ENCODE measurements at places on chromosomes 1 and 21.
A peak's percentile ranks its signal among the peaks of the same experiment; 100 is the strongest.

- no peak for DNase-seq
Observed at GRCh38 chr21:15706696-15707095, 23.1 kb upstream of the USP25 start.

DNA sequence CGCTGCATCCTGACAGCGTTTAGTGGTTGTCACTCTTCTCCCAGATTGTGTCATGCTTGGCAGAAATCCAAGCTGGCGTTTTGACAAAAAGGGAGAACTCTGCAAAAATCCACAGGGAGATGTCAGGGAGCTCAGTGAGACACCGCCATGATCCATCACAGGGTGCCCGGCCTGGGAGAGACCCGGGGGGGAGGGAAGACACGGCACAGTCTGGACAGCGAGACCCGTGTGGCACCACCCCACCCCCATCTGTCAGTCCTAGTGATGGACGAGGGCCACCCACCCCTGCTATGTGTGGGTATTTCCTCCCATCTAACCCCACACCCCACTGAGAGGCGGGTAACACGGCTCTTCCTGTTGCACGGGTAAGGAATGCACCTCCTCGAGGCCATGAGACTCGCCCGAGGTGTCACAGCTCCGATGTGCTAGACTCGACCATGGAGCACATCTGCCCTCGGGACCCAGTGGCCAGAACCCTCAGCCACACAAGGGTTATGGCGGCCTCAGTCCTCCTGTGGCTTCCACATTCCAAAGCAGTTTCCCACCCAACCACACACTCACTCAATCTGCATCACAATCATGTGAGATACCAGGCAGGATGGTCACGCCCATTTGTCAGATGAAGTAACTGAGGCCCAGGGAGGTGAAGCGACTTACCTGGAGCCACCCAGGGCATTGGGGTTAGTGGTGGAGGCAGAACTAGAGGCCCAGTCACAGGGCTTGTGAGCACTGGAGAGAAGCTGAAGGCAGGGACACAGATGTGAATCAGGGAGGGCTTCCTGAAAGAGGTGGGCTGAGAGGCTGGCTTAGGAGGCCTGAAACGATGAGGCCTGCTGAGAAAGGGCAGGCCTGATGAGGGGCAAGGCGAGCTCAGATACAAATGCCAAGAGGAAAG lies 688.5 kb downstream of the MATN1 start:
- no peak for DNase-seq

DNA sequence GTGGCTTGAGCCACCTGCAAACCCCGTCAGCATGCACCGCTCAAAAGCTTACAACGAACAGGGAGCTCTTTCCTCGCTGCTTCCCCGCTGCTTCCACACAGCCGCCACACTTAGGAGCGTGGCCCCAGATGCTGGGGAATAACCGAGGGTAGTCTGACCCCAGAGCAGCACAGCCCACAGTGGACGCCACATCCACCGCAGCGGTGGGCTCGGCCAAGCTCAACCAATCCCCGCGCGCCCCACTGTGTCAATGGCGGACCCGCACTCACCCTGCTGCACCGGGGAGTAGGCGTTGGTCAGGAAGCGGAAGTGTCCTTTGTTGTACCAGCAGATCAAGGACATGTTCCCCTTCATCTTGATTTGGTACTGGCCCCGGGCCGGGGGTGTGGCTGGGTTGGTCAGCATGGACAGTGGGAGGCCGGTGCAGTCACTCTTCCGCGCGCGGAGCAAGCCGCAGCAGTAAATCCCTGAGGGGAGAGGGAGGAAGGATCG lies 93.5 kb downstream of the PGBD5 start:
- no peak for DNase-seq

- DNase-seq = no peak
Observed at GRCh38 chr1:85347908-85348307, 71.5 kb upstream of the BCL10 start.

GRCh38 chr1:103783944-103784377 lies 34.3 kb downstream of the AMY1C start:
- no peak for DNase-seq

DNA sequence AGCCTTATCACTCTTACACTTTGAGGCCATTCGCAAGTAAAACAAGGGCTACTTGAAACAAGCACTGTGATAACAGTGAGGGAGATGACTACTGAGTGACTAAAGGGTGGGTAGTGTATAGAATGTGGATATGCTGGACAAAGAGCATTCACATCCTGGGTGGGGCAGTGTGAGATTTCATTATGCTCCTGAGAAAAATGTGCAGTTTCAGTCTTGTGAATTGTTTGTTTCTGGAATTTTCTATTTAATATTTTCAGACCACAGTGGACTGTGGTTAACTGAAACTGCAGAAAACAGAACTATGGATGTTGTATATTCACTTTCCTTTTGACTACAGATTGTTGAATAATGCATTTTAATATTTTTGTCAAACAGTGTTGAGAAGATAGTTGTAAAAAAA lies 25.1 kb upstream of the B3GALT2 start:
- no peak for DNase-seq

GRCh38 chr1:223500560-223501425 lies 107.6 kb downstream of the CCDC185 start:
- DNase-seq = no peak

- DNase-seq = no peak
Observed at GRCh38 chr1:34419663-34420136, 243.0 kb downstream of the C1orf94 start.

DNA sequence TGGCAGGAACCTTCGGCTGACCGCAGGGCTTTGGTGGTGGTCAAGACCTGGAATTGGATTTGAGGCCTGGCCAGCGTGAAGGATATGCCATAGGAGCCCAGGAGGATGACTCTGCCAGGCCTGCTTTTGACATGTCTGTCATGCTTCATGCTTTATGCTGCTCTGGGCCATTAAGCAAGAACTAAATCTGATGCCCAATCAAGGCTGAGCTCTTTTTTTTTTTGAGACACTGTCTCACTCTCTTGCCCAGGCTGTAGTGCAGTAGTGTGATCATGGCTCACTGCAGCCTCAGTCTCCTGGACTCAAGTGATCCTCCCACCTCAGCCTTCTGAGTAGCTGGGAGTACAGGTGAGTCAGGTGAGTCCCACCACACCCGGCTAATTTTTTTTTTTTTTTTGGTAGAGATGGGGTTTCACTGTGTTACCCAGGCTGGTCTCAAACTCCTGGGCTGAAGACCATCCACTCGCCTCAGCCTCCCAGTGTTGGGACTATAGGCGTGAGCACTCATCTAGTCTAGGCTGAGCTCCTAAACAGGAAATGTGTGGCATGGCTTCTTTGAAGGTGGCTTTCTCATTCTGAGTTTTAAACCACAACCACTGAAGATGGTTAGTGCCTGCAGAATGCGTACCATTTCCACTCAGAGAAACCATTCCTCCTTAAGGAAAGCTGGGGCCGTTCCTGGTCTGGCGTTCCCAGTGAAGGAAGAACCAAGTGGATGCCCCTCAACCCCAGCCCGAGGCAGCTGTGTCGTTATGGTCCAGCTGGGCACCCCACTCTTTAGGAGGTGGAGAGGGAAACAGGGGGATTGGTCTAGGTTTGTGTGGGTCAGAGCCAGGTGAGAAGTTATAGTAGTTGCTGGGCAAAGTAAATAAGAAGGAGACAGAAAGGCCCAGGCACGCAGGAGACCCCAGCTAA lies 34.2 kb upstream of the ATP5PO start:
- DNase-seq = peak; percentile 29

DNA sequence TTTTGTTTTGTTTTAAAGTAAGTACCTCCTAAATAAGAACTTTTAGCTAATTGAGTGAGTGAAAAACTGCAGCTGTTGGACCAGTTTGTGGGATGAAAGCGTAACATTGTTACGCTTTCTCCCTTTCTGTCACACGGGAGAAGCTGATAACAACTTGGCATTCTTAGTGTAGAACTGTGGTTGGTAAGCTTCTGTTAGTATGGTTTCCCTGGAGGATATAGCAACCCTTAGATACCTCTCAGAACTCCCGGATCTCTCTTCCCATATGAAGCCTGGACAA lies 98.2 kb downstream of the CACHD1 start:
- DNase-seq = no peak

GRCh38 chr1:94654459-94654858 lies 112.9 kb upstream of the F3 start:
- DNase-seq = no peak

DNA sequence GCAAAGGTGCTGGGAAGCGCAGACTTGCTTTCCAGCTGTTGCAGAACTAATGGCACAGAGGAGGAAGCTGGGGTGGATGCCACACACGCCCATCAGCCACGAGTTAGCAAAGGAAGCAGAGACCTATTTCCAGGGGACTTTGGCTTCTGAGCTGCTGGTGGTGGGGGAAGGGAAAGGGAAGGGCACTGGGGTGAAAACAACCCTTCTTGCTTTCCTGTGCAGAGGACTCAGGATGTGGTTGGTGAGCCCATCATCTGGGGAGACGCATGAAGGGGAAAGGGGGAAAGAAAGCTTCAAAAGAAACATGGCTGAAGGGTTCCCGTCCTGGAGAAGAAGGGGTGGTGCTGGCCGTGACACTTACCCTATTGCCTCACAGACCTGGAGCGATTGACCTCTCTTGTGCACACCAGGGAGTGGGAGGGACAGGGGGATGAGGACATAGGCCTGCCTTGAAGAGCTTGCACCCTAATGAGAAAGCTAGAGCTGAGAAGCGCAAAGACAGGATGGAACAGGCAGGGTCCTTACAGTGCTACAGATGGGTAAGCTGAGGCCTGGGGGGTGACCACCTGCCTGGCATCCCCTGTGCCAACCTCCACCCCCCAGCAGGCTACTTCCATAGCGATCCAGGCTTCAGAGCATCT lies 140.8 kb upstream of the RAB4A start:
- DNase-seq = no peak

DNA sequence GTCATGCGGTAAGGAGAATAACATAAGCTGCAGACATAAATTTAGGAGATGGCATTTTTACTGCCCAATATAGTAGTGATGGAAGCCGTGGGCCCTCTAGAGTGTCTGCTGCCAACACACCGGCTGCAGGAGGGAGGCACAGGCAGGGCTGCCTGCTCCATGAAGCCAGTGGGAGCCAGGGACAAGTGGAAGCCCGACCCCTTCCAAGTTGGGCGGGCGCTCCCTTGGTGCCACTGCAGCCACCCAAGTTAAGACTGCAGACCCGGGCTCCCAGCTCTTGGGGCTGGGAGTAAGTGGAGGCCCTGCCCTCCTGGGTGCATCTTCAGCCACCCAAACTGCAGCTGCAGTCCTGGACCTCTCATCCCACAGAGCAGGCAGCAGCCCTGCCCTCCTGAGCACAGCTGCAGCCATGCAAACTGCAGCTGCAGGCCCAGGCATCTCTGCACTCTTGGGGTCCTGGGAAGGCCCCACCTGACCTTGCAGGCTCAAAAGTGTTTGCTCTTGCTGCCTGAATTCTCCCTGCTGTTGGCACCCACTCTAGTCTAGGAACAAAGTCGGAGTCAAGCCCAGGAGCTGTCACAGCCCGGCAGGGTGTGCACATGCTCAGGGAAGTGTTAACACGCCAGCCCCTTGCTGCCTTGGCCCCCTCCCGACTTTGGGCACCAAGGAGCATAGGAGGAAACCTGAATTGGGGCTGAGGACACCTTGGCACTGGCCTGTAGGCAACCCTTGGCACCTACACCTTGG lies 437.2 kb upstream of the PRMT6 start:
- no peak for DNase-seq

- DNase-seq = no peak
Observed at GRCh38 chr1:185477638-185478580, 160.9 kb upstream of the IVNS1ABP start.

GRCh38 chr1:230855886-230856285 lies 12.4 kb downstream of the C1orf198 start:
- DNase-seq = no peak

GRCh38 chr21:17388226-17388625 lies 124.6 kb upstream of the CXADR start:
- DNase-seq = no peak

- DNase-seq = no peak
Observed at GRCh38 chr21:26748066-26748465, 97.1 kb downstream of the ADAMTS1 start.

DNA sequence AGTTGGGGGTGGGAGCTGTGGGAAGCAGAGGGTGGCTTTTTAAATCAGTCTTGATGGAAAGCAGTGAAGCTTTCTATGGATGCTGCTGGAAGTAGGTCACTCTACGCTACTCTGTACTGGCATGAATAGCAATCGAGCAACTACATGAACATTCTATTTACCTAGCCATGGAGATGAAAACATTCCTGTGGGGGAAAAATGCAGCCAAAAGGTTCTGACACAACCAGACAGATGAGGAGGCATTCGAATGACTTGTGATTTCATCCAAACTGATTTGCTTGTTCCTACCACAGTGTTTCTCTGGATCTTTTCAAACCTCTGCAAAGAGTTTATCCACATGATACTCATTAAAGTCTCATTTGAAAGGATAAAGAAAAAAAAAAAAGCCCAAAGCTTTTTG lies 95.0 kb downstream of the ASTN1 start:
- DNase-seq = no peak

GRCh38 chr1:61638296-61638695 lies 86.6 kb downstream of the TM2D1 start:
- no peak for DNase-seq

GRCh38 chr1:235275836-235276235 lies 52.1 kb downstream of the ARID4B start:
- no peak for DNase-seq

DNA sequence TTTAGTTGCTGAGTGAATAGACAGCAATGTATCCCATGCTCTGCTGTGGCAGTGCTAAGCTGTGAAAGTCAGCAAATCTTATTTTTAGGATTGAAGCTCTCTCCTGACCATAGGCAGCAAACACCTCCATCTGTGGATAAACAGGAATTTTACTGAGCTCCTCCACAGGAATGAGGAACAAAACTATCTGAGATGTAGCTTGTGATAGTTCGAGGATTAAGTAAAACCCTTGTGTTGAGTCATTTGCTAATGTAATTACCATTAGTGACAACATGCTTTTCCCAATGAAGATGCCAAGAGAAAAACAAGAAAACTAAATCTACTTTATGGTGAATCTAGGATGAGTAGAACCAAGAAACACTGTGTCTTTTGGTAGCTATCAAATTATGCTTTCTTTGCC lies 122.7 kb downstream of the CLEC20A start:
- no peak for DNase-seq
